ENCODE measurements at places on chromosomes 12 and 14.

- no peak overlapping the region for H3K27ac ChIP-seq
- no peaks in the 10 kb centered on the region for H3K4me1 ChIP-seq
- H3K27me3 ChIP-seq: no peaks in the 10 kb centered on the region
- H3K4me3 ChIP-seq: no peak overlapping the region
- DNase-seq: no peak
- H3K36me3 ChIP-seq: no peaks in the 10 kb centered on the region
Measured at GRCh38 chr12:130990034-130990433, 36.3 kb downstream of the ADGRD1 start.

DNA sequence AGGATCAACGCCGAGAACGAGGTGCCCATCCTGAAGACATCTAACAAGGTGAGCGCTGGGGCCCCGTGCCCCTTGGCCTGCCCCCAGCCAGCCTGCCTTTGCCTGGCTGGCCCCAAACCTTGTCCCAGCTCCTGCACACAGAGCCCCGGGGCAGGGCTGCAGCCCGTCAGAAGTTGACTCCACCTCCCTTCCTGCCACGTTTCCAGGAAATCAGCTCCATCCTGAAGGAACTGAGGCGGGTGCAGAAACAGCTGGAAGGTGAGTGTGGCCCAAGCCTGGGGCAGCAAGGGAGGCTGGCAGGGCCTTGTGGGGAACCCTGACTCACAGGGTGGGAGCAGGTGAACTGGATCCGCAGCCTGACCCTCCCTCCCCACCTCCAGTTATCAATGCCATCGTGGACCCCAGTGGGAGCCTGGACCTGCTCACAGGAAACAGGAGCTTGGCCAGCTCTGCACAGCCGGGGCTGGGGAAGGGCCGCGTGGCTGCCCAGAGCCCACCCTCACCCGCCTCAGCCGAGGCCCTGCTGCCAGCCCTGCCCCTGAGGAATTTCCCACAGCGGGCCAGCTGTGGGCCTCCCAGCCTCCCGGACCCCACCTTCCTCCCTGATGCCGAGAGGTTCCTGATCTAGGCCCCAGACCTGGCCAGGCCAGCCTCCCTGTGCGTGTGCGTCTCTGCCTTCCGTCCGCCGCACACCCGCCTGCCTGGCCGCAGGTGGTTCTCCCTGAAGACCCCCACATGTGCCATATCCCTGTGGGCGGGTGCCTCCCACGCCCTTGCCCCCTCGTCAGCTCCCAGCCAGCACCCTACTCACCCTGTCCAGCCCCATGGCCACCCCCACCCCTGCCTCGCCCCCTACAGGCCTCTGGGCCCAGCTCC, 29.5 kb downstream of the CEP170B start:
- no peak overlapping the region for H3K4me3 ChIP-seq
- peaks cover 6% of the 10 kb centered on the region for H3K4me1 ChIP-seq
- H3K36me3 ChIP-seq: no peaks in the 10 kb centered on the region
- no peak overlapping the region for H3K27ac ChIP-seq

- no peaks in the 10 kb centered on the region for H3K4me1 ChIP-seq
- H3K36me3 ChIP-seq: no peaks in the 10 kb centered on the region
- no peaks in the 10 kb centered on the region for H3K27me3 ChIP-seq
- no peak overlapping the region for H3K27ac ChIP-seq
Measured at GRCh38 chr14:90194706-90195105, 61.6 kb upstream of the PSMC1 start.

DNA sequence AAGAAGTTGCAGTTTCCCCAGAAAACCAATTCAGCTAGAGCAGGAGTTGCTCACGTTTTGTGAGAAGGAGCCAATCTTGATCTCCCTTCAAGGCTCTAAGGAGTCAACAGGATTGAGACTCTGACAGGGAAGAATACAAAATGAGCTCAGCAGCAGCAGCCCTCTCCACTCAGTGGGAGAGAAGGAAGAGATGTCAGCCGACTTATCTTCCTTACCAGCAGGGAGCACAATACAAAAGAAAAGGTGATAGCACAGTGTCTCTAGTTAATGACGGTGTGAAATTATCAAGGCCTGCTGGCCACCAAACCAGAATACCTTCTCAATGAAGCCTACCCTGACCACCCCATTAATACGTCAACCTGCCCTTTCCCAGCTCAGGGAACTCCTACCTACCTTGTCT, 223.6 kb upstream of the TMPO start:
- no peak overlapping the region for H3K4me3 ChIP-seq
- H3K36me3 ChIP-seq: no peaks in the 10 kb centered on the region
- DNase-seq: no peak
- H3K27me3 ChIP-seq: no peaks in the 10 kb centered on the region

GRCh38 chr12:47218191-47218654, 138.5 kb upstream of the AMIGO2 start:
- H3K36me3 ChIP-seq: no peaks in the 10 kb centered on the region
- no peak overlapping the region for H3K27ac ChIP-seq
- H3K4me3 ChIP-seq: no peak overlapping the region

DNA sequence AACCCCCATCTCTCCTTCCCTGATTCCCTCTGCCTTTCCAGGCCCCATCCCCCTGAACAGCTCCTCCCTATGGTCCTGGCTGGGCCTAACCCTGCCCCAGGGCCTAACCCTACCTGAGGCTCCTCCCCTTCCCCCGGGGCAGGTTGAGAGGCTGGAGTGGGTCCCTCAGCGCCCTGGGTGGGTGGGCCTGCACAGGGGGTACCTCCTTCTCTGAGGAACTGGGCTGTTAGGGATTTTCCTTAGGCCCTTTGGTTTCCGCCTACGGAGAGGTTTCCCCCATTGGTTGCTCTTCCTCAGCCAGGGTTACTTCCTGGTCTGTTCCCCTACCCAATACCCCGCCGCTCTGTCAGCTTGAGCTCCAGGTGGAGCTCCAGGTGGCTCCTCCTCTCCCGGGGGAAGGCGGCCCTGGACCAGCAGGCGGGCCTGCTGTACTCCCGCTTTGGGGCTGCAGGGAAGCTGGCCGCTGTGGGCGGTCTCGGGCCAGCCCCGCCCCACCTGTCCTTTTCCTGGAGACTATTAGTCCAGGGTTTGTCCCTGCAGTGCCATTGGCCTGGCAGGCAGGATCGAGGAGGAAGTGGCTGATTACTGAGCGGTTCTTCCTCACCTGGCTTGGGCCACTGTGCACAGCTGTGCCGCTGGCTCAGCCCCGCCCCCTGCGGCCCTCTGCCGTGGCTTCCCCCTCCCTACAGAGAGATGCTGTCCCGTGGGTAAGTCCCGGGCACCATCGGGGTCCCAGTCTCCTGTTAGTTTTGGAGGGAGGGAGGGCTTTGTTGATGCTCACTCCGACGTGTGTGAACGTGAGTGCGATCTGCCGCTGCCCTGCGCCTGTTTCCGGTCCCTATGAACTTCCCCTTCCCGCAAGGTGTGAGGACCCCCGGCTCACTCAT, 2.5 kb downstream of the C12orf57 start:
- peak overlapping the region; percentile 93 for H3K27ac ChIP-seq
- no peaks in the 10 kb centered on the region for H3K27me3 ChIP-seq
- H3K4me3 ChIP-seq: peak overlapping the region; percentile 90
- peak; percentile 84 for DNase-seq
- H3K36me3 ChIP-seq: no peaks in the 10 kb centered on the region

DNA sequence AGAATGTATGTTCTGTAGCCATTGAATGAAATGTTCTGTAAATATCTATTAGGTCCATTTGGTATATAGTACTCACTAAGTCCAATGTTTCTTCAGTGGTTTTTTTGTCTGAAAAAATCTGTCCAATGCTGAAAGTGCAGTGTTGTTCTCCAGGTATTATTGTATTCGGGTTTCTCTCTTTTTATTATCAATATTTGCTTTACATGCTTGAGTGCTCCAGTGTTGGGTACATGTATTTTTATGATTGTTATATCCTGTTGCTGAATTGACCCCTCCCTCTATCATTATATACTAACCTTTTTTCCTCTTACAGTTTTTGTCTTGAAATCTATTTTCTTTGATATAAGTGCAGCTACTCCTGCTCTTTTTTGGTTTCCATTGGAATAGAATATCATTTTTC, 382.2 kb downstream of the CCER1 start:
- H3K4me3 ChIP-seq: no peak overlapping the region
- DNase-seq: no peak
- H3K36me3 ChIP-seq: no peaks in the 10 kb centered on the region
- no peaks in the 10 kb centered on the region for H3K4me1 ChIP-seq

- no peak overlapping the region for H3K27ac ChIP-seq
- peaks cover 9% of the 10 kb centered on the region for H3K4me1 ChIP-seq
- no peaks in the 10 kb centered on the region for H3K36me3 ChIP-seq
Measured at GRCh38 chr14:92254786-92255185, 68.2 kb upstream of the SLC24A4 start.
